ENCODE measurements at places on chromosomes 12 and 14.

DNA sequence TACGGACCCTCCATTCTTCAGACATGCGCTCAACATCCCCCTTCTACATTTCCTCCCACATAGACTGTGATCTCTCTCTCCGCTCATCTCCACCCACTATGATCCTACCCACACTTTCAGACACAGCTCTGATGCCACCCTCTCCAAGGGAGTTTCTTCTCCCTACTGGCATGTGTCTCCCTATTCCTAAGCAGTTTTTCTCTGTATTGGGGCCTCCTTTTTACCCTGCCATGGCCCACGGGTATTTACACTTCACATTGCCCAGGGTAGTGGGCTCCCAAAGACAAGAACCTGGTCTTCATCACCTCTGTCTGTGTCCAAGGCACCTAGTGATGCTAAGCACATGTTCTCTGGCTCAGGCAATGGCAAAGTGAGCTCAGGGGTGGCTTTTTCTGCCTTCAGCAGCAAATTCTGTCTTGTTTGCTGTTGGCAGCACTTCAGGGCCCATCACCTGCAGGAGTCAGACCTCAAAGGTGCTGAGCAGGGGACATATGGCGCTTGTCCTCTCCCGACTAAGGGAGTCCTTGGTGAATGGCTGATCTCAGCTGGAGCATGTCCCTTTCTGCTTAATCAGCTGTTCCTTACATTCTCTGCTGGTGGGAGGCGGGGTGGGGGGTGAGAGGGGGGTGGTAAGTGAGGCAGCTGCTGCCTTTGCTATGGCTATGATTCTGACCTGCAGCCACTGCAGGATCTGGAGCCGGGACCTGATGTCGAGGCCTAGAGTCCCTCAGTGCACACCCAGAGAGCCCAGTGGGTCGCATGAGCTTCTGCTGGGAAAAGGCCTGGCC, 256.8 kb downstream of the PCNX1 start:
- ATAC-seq, result no peak

- ATAC-seq, result no peak
Observed at GRCh38 chr12:132623072-132623869, 4.7 kb downstream of the P2RX2 start.

GRCh38 chr12:18556161-18556560, 181.7 kb downstream of the PLCZ1 start:
- no peak for ATAC-seq

DNA sequence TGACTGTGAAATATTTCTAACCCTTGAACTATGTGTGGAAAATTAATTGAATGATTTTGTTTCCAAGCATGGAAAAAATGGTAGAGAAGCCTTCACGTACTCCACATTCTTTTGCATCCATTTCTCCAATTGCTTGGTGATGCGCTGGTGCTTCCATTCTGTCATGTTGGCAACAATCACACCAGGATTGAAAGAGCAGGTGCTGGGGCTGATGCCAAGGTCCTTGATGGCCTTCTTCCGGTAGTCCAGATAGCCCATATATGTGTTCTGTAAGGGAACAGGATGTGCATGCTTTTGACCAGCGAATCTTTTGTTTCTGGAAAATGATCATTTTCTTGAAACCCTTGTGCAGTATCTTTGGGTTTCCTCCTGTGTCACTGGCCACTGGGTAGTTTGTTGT, 28.6 kb downstream of the TDG start:
- no peak for ATAC-seq

DNA sequence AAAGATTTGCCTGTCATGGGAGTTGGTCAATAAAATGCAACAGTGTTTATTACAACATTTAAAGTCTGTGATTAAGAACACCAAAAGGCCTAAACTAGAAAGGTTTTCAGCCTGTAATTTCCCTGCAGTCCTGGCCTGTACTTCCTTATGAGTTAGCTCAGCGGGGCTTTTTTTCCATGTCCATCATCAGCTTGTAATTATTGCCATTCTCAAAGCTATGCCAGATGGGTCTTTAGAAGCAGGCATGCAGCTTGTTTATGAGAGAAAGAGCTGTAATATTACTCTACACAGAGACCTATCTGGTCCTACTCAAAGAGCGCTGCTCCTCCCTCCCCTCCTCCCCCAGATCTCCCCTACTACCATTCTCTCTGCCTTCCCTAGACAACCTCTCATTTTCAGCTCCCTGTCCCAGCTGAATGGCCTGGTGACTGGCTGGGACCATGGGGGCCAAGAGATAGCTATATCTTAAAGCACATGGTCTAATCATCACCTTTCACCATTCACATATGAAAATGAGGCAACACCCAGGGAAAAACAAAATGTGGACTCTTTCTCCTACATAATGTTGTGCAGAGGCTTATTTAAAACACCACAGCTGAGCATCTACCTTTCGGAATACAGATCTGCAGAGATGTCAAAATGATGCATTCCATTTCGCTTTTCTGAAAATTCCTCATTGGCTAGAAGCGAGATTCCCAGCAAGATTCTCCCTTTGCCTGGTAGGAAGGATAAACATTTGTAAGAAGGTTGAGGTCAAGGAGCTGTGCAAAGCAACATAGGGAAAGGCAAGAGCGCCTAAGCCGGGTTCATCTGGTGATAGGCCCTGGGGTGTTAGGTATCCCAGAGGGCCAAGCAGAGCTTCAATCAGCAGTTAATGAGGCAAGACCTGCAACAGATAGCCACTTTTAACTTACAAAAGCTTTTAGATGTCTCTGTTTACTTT, 209.7 kb upstream of the CDKN3 start:
- ATAC-seq, result no peak

- ATAC-seq, result no peak
Observed at GRCh38 chr14:23376482-23377197, at the start of gene CMTM5. Gene CMTM5 (plus strand): TSS chr14:23377046. CDS start chr14:23377252, 206 bp downstream.

- ATAC-seq, result no peak
Observed at GRCh38 chr12:52121824-52122539, 42.5 kb downstream of the SMIM41 start.

- no peak for ATAC-seq
Observed at GRCh38 chr12:77120156-77121085, 55.1 kb upstream of the E2F7 start.

DNA sequence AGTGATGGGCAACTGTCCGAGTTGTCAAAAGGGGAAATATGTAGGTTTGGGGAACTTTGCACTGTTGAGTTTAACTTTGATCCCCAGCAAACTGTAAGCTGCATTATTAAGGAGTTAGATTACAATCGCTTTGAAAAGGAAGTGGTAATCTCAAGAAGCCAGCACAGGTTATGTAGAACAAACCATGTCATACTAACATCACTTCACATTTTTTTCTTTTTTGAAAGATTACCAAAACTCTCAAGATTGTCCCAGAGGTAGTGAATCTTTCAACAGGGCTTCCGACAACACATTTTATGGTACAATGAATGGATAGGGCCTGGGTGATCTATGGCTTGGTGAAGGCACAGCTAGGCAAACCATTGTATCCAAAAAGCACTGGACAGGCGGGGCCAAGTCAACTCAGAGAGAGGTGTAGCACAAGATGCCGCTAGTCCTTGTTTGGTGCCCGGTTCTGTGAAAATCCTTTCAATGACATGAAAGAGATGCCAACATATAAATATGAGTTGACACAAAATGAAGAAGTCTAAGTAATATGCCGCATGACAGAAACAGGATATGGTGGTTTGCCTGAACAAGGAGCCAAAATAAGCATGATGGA, 24.3 kb upstream of the PARP11 start:
- peak; percentile 69 for ATAC-seq

GRCh38 chr14:68606176-68606575, 186.7 kb downstream of the ZFP36L1 start:
- no peak for ATAC-seq

- ATAC-seq, result no peak
Observed at GRCh38 chr14:99481745-99482099, 513 bp downstream of the CCNK start.

GRCh38 chr14:68269136-68269927, 449.8 kb downstream of the RAD51B start:
- ATAC-seq, result peak; percentile 82

DNA sequence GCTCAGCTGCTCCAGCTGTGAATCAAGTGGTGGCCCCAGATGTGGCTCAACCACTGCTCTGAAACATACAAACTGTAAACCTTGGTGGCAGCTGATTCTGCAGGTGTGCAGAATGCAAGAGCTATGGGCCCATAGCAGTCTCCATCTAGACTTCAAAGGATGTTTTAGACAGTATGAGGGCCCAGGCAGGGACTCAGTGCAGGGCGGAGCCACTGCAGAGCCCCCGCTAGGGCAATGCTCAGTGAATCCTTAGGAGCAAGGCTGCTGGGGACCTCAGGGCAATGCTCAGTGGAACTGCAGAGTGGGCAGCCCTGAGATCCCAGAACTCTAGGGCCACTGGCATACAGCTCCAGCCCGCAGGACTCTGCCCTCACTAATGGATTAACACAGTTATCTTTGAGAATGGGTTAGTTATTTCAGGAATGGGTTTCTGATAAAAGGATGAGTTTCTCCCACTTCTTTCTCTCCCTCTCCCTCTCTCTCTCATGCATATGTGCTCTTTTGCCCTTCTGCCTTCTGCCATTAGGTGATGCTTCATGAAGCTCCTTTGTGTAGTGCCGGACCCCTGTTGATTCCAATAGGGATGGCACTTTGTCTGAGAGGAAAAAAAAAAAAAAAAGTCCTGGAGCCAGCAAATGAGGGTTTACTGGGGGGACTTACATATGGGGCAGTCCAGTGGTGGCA, 48.4 kb upstream of the JDP2 start:
- ATAC-seq, result no peak

DNA sequence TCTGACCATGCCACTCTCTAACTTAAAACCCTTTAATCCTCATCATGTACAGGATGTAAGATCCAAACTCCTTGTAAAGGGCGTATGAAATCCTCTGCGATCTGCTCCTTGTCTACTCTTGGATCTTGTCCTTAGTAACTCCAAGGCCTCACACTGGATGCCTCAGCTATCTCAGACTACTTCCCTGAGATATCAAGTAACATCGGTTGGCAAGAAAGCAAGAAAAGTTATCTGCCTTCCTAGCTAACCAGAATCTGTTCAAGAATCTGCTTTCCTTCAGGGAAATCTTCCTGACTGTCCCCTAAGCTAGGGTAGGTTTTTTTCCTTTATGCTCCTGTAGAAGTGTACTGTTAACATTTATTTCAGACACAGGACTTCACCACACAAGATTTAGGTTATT, 82.6 kb downstream of the TAOK3 start:
- no peak for ATAC-seq

DNA sequence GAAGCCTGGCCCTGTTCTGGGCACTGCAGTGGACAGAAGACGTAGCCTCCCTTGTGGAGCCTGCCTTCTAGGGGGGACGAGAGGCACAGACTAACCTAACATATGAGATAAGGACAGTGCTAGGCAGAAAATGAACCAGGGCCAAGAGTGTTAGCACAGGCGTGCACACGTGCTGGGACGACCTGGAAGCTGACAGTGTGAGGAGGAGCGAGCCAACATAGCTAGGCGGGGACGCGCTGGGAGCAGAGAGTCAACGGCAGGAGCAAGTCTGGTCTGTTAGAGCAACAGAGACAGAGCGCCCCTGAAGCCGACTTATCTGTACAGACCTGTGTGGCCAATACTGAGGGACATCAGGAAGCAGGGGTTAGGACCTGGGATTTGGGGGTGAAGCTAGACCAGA, 8.0 kb downstream of the PXMP2 start:
- no peak for ATAC-seq

GRCh38 chr12:65822732-65823512, 1.4 kb upstream of the HMGA2 start:
- ATAC-seq, result no peak

DNA sequence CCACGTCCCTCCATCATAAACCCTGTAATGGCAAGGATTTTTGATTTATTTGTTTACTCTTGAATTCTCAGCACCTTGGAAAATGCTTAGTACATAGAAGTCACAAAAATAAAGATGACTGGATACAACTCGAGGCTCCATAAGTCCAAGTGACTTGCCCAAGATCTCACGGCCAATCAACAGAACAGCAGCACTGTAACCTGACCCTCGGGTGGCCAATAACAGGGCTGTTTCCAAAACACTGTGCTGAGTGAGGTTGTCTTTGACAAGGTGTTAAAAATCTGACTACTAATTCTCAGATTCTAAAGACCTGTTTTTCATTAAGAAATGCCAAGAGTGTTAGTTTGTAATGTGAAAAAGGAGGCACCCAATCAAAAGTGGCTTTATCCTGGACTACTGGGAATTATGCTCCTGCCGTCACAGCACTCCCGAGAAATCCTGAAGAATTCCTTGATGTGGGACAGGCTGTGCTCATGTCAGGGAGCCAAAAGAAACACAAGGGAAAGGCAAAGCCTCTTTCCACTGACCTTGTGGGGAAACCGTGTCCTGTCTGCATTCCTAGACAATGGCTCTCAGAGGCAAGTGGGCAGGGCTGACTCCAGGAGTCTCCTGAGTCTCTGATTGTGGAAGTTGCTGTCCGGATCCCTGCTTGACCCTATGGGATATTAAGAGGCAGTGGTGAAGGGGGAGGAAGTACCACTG, 204.7 kb upstream of the PELI2 start:
- no peak for ATAC-seq

DNA sequence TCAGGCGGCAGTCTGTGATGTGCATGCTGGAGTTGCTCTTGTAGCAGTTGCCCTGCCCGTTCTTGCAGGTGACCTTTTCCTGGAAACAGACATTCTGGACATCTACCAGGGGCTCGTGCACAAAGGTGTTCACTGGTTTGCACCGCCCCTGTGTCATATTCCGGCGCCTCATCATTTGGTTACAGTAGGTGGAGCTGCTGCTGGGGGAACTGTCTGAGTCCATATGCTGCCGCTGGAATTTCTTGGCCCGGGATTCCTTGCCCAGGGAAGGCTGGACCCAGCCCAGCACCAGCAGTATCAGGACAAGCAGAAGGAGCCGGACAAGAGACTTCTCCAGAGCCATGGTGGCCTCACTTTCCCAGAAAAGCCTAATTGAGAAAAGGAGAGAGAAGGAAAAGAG, 918 bp downstream of the RNASE1 start:
- ATAC-seq, result no peak

DNA sequence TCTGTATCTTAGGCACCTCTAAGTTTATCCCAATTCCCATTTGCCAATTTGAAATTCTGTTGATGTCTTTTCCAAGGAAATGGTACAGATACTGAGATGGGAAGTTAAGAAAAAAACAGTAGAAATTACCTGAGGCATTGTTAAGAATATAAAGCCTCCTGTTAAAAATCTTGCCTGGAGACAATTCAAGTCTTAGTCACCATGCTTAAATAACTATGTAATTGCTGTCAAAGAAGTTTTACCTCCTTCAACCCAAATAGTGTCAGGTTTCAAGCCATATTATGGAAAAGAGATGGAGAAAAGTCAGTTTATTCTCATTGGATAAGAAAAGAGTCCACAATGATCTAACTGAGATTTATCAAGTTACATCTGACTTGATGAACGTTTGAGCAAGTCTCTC, 974.7 kb downstream of the GALC start:
- ATAC-seq, result no peak

GRCh38 chr14:62179367-62180018, 417.3 kb downstream of the SNAPC1 start:
- no peak for ATAC-seq

DNA sequence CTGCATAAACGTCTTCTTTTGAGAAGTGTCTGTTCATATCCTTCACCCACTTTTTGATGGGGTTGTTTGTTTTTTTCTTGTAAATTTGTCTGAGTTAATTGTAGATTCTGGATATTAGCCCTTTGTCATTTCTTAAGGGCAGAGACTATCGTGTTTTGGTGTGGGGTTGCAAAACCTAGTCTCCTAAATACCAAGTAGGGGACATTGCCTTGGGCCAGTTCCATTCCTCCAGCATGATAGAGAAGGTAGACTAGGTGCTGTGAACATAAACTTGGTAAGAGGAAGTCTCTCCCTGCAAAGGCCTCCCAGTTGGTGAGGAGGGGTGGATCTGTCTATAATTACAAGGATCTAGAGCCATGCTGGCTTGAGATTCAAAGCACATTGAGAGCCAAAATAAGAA, 390.7 kb downstream of the VRK1 start:
- no peak for ATAC-seq
